ENCODE measurements at places on chromosomes 1 and 21.

- no peak for DNase-seq
Measured at GRCh38 chr1:2046174-2046917, 3.9 kb upstream of the PRKCZ start.

DNA sequence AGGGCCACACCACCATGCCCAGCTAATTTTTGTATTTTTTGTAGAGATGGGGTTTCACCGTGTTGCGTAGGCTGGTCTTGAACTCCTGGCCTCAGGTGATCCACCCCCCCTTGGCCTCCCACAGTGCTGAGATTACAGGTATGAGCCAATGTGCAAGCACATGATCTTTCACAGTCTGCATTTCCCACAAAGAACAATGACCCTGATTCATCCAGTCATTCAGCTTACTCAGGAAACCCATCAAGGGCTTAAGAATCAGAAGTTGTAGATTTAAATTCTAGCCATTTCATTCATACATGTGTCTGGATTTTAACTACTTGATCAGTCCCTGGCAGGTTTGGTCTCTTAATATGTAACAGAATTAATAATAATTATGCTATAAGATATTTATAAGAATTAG, 2065.7 kb downstream of the MRPL39 start:
- DNase-seq = no peak

DNA sequence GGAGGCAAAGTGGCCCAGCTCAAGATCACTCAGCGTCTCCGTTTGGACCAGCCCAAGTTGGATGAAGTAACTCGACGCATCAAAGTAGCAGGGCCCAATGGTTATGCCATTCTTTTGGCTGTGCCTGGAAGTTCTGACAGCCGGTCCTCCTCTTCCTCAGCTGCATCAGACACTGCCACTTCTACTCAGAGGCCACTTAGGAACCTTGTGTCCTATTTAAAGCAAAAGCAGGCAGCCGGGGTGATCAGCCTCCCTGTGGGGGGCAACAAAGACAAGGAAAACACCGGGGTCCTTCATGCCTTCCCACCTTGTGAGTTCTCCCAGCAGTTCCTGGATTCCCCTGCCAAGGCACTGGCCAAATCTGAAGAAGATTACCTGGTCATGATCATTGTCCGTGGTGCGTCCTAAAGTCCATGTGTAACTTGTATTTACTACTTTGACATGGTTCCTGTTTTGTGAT, 2.7 kb downstream of the RBM15 start:
- DNase-seq = no peak

GRCh38 chr1:173255214-173255813, 48.2 kb upstream of the TNFSF4 start:
- DNase-seq = no peak

- DNase-seq = no peak
Measured at GRCh38 chr1:87305762-87306161, 22.9 kb upstream of the LMO4 start.

- no peak for DNase-seq
Measured at GRCh38 chr1:226428348-226428747, 20.5 kb upstream of the PARP1 start.

GRCh38 chr21:32993894-32994293, 31.8 kb upstream of the OLIG2 start:
- no peak for DNase-seq

- DNase-seq = no peak
Measured at GRCh38 chr1:96240438-96240837, 481.1 kb upstream of the PTBP2 start.

DNA sequence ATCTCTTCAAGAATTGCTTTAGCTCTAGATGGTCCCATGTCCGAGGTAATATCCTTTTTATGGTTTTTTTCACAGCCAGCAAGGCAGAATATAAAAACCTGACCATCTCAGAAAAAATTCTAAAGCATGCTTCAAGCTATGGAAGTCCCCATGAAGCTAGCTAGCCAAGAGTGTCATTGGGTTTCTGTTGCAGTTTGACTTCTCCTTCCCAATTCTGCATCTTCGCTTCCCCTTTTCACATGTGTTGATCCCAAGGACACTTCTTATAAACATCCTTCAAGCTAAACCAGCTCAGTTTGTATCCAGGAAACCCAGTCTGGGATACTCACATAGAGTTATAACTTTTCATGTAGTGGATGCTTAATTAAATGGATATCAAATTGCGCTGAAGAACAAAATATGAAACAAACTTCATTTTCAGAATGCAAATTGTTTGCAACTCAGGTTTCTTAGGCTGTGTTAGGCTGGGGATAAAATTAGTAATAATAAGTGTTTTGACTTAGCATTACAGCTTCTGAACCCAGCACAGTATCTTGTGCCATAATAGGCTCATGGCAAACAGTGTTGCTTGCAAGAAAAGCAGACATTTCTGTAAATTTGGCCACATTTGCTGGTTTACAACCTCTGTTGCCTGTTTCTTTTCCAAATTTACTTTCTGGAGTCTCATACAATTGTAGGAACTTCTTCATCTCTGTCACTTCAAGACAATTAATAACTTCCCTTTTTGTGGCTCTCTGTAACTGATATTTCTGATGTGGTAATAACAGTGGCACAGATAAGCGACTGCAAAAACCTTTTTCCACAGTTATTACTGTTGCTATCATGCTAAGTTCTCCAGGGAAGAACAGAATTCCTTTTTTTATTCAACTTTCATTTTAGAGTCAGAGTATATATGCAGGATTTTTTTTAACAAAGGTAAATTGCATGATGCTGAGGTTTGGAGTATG, 53.2 kb downstream of the NCAM2 start:
- no peak for DNase-seq

DNA sequence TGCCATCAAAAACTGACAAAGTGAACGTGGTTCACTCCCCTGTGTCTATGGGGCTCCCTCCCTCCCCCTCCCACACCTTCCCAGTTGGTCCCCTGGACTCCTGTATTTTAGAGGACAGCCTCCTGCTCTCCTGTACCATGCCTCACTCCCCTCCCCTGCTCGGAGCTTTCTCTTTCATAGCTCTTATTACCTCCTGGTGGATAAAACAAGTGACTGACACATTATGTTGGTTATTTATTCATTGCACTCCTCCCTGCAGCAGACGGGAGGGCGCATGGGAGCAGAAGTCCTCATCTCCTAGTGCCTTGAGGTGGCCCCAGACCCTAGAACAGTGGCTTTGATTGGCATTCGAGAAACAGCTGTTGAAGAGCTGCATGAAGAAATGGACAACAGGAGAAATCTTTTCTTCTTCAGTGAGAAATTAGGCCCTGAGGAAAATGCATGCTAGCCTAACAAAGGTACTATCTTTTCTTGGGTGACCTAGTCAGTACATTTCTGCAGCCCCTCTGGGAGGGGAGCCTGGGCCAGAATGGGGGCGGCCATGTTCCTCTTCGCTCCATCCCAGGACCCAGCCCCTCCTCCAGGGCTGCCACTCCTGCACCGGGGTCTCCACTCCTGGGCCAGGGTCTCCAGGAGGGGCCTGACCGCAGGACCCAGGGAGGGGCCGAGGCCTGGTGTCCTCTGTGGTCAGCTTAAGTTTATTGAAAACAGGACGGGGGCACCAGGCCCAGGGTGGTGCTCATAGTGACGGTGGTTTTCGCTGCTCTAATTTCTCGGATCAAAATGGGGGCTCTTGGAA, 1.2 kb upstream of the TFF1 start:
- DNase-seq = no peak

- DNase-seq = no peak
Measured at GRCh38 chr1:162197615-162198421, 128.3 kb downstream of the NOS1AP start.

DNA sequence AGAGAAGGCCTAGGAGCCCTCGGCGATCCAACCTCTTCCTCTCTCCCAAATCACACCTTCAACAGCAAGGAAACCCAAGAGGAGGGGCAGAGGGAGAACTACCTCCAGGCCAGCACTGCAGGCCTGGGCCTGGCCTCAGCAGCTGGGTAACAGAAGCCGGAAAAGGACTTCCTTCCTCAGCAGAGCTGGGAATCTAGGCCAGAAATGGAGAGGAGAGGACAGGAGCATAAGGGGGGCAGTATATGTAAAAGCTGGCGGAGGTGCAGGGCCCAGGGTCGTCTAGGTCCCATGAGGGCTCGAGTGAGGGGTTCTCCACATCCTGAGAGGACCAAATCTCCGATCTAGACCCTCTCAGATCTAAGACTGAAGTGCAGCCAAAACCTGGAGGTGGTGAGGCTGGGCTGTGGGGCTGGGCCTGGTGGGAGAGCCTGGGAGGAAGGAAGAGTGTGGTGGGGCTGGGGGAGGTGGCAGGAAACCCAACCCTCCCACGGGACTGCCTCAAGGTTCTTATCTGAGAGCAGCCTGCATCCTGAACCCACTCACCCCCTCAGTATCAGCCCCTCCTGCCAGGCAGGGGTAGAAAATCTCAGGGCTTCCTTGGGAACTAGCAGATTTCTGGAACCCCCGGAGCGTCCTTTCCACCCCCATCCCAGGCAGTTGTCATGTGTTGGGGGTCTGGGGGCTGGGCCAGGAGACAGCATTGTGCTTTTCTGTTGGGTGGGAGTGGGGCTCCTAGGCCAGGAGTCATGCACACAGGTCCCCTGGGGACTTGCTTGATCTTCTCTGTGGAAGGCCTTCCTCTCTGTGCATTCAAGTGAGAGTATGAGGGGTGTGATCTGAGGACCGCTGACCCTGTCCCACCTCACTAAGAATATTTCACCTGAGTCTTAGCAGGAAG, 33.0 kb downstream of the PIK3C2B start:
- DNase-seq = no peak

DNA sequence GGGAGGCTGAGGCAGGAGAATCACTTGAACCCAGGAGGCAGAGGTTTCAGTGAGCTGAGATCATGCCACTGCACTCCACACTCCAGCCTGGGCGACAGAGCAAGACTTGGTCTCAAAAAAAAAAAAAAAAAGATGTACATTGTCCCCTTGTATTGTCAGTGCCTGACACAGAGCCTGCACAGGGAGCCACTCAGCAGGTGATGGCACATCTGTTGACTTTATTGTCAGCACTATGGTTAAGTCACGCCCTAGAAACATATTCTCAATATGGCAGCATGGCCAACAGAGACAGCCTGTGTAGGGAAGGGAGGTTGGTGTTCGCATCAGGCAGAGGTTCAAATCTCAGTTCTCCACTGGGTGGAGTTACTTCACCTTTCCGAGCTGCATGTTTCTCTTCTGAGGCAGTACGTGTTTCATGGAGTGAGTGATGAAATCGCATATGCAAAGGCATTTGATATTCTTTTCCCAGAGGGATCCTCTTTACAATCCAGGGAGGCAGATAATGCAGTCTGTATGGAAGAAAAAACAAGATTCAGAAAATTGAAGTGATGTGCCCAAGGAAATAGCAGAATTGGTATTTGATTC, 20.6 kb downstream of the LAMC2 start:
- DNase-seq = no peak

DNA sequence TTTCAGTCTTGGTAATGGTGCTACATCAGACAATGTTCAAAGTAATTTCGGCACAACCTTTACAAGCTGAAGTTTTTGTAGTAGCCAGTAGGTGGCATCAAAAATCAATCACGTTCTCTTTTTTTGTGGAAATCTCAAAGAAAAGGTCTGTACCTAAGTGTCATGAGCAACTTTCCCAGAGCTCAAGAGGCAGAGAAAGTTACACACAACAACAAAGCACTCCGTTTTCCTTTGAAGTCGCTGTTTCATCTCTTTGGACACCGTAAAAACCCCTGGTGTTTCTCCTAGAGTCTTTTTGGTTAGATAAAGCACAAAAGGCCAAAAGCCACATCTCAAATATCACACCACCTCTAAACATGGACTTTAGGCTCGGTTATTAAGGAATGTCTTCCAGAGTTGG, 131.6 kb downstream of the LHX8 start:
- no peak for DNase-seq

- no peak for DNase-seq
Measured at GRCh38 chr1:212021563-212021962, 13.8 kb downstream of the INTS7 start.

- DNase-seq = no peak
Measured at GRCh38 chr1:6348511-6349191, 44.9 kb downstream of the ACOT7 start.

DNA sequence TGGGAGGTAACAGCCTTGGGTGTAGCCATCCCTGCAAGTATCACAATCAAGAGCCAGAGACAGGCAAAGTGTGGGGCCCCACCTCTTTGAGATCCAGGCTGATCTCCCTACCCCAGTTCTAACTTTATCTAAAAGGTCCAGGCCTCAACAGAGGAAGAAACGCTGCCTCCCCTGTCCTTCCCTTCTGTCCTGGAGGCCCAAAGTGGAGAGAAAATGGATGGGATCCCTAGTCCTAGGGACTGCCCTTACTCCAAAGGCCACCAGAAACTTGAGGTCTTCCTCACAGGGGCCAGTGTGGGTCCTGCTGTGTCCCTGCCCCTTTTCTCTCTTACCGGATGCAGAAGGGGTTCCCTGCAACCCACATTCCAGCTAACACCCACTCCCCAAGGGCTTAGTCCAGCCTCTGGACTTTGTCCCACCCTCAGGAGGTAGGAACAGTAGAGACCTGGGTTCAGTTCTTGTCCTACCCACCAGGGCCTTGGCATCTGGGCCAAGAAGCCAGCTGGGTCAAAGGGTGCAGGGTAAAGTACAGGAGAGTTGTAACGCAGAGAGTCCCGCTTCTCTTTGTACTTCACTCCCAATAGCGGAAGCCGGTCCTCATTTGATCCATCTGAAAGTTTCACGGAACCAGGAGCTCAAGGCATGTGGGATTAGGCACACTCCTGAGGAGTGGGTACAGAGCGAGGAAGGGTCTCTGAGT, 1.9 kb downstream of the HDGF start:
- DNase-seq = no peak

DNA sequence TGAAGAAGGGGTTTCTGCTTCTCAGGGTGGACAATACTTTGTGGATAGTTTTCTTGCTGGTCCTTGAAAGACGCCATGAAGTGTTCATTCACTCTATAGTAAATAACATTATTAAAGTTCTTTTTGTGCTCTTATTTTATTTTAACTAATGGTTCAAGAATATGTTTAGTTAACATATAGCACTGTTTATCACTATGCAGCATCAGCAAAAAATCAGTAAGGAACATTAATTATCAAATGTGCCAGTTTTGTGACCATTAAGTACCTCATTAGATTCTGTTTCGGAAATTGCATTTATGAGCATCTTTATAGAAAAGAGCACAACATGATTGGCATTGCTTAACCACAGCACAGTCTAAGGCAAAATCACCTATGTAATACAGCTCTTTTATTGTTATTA, 385.6 kb downstream of the LMO4 start:
- DNase-seq = no peak

DNA sequence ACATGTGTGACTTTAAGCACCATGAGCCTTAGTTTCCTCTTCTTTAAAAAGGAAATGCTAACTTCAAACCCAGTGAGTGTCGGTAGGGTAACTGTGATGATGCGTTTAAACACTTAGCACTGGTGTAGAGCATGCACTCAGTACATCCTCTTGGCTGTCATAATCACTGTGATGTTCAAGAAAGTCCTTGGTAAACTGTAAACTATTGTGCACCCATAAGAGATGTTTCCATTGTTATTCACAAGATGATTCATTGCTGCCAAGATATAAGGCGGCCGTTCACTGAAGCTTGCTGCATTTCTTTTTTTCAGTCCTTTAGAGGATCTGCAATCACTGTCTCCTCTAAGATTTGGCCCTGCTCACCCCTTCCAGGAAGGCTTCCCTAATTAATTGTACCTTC, 61.8 kb upstream of the DAB1 start:
- DNase-seq = no peak
